ENCODE measurements at places on chromosomes 2 and 18.

- no peak for DNase-seq
Observed at GRCh38 chr2:132560562-132560961, 109.4 kb downstream of the LYPD1 start.

DNA sequence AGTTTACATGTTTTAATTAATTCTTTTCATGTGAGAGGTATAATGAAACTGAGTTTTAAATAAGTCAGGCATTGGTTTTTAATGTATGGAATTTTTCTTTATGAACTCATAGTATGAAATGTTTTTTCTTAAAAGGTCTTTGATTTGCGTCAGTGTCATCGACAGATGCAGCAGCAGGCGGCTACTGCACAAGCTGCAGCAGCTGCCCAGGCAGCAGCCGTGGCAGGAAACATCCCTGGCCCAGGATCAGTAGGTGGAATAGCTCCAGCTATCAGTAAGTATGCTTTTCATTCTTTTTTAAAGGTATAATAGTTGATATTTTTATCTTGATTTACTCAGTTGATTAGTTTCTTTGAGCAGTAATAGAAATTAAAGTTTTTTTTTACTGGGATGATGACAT, 46.5 kb downstream of the SMAD4 start:
- no peak for DNase-seq

- DNase-seq = no peak
Observed at GRCh38 chr18:67875060-67875459, 358.5 kb upstream of the DSEL start.

DNA sequence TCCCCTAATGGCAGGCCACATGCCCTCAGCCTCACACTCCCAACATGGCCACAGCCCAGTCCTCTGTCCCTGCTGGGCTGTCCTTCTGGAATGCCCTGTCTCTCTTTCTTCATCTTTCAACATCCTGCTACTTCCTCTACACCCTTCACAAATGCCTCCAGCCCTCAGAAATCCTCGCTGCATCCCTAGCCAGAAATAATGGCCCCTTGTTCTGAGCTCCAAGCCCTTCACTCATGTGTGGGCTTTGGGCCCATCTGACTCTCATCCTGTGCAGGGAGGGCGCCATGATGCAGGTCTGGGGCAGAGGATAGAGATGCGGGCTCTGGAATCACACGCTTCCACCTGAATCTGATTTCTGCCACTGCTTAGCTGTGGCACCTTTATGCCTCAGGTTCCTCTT, 181.9 kb downstream of the TNS1 start:
- DNase-seq = no peak

GRCh38 chr2:10691521-10691920, 1.7 kb upstream of the NOL10 start:
- DNase-seq = no peak

GRCh38 chr18:58618822-58619595, 9.9 kb downstream of the ALPK2 start:
- DNase-seq = no peak

DNA sequence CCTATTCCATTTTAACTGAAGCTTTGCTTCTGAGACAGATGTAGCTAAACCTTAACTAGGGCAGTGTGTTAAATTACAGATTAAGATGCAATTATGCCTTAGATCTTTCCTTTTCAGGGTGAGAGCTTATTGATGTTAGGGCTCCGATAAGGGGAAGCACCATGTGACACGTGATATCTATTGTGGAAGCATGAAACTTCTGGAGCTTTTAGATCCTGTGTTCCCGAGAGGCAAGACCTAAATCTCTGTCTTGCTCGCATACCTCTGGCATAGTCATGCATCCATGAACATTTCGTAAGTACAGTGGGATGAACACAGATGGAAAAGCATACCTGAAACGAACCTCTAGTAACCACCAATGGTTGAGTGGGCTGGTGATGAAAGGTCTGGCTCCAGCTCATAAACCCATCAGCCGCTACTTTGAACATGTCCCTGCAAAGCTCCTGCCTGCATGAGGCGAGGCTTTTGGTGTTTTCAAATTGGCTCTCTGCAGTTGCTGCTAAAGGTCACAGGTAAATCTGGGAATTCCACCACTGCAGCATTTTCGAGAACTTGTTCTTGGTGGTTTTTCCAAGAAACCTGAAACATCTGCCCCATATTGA, 3.7 kb upstream of the NRP2 start:
- no peak for DNase-seq

GRCh38 chr2:141878016-141878415, 252.8 kb downstream of the LRP1B start:
- DNase-seq = no peak

- DNase-seq = no peak
Observed at GRCh38 chr2:120539937-120540718, 194.2 kb downstream of the INHBB start.

GRCh38 chr2:181363164-181363563, 94.0 kb upstream of the ITGA4 start:
- DNase-seq = no peak

- DNase-seq = no peak
Observed at GRCh38 chr18:10946058-10946457, 203.3 kb downstream of the PIEZO2 start.

- no peak for DNase-seq
Observed at GRCh38 chr18:35076135-35076924, 35.1 kb downstream of the MAPRE2 start.

GRCh38 chr2:636641-637405, 40.4 kb downstream of the TMEM18 start:
- peak; percentile 55 for DNase-seq

GRCh38 chr2:31004257-31004656, 134.0 kb downstream of the GALNT14 start:
- no peak for DNase-seq

GRCh38 chr18:3832025-3832638, 382.2 kb downstream of the TGIF1 start:
- no peak for DNase-seq

- no peak for DNase-seq
Observed at GRCh38 chr2:142065700-142066099, 65.1 kb downstream of the LRP1B start.

DNA sequence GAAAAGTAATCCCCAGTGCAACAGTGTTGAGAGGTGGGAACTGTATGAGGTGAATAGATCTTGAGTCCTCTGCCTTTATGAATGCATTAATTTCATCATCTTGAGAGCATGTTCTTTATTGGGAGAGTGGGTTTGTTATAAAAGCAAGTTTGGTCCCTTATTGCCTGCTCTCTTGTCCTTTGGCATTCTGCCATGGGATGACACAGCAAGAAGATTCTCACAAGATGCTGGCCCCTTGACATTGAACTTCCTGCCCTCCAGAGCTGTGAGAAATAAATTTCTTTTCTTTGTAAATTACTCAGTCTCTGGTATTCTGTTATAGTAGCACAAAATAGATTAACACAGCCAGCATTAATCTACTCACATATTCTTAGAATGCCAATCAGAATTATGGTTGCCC, 108.6 kb downstream of the EHBP1 start:
- no peak for DNase-seq

- no peak for DNase-seq
Observed at GRCh38 chr2:199955007-199955338, 318 bp downstream of the TYW5 start.

GRCh38 chr2:94874277-94874997, 3.2 kb downstream of the TEKT4 start:
- DNase-seq = peak; percentile 64

GRCh38 chr2:98438190-98439133, 6.2 kb upstream of the INPP4A start:
- no peak for DNase-seq

GRCh38 chr2:150174056-150174805, 313.2 kb downstream of the RND3 start:
- DNase-seq = no peak

DNA sequence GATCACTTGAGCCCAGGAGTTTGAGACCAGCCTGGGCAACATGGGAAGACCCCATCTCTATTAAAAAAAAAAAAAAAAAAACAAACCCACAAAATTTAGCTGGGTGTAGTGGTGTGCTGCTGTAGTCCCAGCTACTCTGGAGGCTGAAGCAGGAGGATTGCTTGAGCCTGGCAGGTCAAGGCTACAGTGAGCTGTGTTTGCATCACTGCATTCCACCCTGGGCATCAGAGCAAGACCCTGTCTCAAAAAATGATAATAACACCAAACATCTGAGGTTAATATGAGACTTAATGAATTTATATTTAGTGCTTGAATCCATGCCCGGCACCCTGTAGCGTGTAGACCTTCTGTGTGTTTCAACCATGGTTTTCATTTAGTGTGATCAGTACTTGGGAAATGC, 22.8 kb downstream of the CABLES1 start:
- DNase-seq = no peak

DNA sequence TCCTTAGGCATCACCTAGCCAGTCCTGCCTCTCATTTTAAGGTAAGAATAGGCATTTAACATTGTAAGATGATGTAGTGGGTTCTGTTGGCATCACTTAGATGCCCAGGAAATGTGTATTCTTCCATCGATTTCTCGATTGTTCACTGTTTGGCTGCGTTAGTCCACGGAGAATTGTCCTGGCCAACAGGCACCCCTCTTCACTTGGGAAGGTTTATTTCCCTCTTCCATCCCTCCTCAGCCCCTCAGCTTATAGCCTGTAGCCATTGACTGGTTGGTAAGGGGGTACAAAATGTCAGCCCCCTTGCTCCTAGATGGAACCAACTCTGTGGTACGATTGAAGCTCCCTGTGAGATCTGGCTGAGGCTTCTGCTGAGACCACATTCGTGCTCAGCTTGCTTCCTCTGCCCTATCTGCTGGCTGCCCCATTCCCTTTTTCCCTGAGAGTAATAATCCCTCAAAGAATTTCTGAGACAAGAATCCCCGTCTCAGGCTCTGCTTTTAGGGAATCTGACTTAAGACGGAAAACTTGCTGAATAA, 43.4 kb downstream of the PLEKHA3 start:
- no peak for DNase-seq

- DNase-seq = no peak
Observed at GRCh38 chr2:171279983-171280790, 119.5 kb upstream of the TLK1 start.

- no peak for DNase-seq
Observed at GRCh38 chr2:61789807-61790602, 63.9 kb downstream of the FAM161A start.

DNA sequence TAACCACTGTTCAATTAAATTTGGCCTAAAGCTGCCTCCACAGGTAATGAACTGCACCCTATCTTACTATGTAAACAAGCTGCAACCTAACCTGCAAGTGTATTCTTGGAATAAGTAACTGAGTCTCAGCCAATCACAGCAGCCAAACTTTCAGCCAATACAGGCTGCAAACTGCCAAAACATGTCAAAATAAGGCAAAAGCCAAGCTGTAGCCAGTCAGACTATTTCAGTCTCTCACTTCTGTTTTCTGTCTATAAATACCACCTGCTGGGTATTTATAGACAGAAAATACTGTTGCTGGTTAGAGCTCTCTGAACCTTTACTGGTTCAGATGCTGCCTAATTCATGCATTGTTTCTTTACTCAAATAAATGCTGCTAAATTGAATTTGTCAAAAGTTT, 14.3 kb downstream of the C2orf76 start:
- DNase-seq = no peak

DNA sequence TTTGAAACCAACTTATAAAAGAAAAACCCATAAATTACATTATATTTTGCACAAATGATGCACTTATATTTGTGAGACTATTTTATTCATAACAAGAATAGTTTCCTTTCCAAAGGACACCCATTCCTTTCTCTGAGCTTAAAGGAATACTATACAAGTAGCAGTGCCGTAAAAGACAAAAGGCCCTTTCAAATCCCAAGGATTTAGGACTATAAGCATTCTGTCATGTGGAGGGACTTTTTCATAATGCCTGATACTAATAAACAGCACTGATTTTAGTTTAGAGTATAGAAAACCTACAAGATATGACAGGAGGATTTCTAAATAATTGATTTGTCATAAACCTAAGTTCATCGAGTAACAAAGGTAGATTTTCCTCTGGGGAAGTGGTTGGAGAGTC, 1134.2 kb upstream of the ZEB2 start:
- no peak for DNase-seq
